ENCODE measurements at places on chromosomes 5 and 9.

GRCh38 chr5:62386824-62387223 lies 16.9 kb downstream of the DIMT1 start:
- DNase-seq, result no peak

DNA sequence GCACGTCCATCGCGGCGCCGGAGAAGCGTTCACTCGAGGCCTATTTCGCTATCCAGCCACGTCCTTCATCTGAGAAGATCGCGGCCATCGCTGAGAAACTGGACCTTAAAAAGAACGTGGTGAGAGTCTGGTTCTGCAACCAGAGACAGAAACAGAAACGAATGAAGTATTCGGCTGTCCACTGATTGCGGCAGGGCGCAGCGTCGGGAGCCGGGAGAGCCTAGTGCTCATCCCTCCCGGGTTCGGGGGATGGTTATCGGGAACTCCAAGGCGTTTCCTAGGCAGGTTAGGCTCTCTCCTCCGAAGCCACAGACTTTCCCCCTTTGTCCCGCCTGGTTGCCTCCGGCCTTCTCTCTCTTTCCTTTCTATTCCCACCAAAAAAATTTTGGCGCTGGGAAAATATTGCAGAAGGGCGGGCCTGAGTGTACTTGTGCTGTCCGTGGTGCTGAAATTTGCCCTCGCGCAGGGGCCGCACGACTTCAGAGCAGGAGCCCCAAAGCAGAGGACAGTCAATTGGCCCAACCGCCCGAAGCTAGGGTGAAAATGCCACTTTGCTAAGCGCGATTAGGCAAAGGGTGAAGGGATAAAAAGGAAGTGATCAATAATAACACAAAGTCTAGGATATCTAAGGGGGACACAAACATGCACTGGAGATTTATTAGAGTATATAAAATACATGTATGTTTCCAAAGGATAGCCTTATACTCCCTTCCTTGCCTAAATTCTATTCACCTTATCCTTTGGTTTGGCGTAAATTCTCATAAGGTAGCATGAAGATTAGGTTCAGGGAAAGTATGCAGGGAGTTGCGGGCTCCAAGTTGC lies 1.8 kb downstream of the POU4F3 start:
- no peak for DNase-seq

DNA sequence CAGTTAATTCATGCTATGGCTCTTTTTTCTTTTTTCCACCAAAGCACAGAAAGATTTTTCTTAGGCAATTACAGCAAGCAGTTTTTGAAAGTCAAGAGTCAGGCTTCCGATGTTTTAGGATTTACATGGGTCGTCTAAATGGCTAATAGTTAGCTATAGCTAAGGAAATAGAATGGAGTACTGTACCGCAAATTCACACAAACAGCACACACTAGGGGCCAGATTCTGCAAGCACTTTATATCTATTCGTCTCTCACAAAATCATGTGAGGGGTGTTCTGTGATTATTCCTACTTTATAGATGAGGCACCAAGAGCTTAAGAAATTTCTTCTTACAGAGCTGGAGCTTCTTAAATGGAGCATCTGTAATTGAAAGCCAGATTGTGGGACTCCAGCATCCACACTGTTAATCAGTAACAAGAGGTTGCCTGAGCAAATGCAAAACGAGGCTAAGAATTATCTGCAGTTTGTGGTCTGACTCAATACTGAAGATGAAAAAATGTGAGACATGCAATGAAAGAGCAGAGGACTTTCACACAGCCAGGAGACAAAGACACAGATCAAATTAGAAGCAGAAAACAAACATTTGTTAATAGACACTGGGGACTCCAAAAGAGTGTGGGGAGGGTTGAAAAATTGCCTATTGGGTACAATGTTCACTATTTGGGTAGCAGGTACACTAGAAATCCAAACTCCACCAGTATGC lies 62.7 kb upstream of the CTXN3 start:
- DNase-seq, result no peak

GRCh38 chr5:137296213-137296781 lies 202.8 kb downstream of the SPOCK1 start:
- peak; percentile 79 for DNase-seq

- DNase-seq, result no peak
Measured at GRCh38 chr5:43314724-43315123, 1.5 kb upstream of the HMGCS1 start.

DNA sequence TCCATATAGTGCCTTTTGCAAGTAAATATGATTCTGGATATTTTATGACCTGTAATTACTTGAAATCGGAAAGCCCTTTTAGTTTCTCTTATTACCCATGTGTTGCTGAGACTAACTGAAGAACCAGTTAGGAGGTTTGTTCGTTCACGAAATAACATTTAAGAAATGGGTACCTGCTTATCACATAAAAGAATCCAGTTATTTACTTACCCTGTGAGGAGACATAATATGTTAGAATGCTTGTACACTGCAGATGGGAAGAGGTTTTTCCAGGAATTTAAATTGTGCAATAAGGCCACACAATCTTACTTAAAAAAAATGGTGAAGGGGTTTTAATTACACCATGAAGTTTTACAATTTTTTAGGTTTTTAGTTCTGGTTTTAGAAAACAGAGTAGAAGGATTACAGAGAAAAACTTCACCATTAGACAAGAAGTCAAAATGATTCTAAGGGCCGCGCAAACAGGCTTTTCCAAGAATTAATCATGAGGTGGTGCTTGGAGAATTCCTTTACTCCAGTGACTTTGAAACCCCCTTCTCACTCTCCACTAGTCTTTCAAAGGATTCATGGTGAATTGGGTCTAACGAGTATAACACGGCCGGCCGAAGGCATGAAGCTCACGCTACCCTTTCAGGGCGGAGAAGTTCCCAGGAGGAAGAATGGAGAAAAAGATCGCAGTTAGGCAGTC lies 1.1 kb upstream of the PTGER4 start:
- DNase-seq, result no peak

DNA sequence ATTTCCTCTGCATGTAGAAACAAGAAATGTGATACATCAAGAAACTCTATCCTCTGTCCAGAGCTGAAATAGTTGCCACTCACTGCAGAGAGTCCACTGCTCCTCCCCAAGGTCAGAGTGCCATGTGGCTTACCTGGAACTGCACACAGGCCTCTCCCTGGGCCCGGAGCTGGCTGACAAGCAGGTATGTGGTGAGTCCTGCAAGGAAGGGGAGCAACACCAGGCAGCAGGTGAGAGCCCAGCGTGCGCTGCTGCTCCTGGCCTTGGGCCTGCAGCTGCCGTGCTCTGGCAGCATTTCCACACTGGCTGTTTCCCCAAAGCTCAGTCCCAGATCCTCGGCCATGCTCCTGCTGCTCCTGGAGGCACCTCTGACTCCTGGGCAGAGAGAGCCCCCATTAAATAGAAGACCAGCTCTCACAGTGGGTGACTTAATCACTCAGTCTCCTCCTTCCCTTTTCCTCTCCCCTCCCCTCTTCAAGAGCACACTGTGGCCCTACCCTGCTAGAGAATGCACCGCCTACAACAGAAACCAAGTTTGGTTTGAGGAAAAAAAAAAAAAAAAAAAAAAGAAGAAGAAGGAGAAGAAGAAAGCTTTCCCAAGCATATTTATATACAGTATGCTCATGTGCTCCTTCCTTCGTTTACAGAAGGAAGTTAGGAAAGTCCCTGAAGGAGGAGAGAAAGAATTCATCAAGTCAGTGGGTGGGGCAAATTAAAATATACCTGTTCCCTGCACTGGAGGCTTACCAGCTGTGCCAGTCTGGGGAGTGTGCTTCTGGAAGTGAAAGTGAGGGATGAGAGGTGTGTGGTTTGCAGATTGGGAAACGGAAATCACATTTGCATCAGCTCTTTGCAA lies at the start of gene TNFSF15:
TSS of gene TNFSF15 (minus strand) at position 370 of the 856 bp plus-strand sequence. CDS start at position 343, 27 bp downstream.
- DNase-seq, result peak; percentile 14

DNA sequence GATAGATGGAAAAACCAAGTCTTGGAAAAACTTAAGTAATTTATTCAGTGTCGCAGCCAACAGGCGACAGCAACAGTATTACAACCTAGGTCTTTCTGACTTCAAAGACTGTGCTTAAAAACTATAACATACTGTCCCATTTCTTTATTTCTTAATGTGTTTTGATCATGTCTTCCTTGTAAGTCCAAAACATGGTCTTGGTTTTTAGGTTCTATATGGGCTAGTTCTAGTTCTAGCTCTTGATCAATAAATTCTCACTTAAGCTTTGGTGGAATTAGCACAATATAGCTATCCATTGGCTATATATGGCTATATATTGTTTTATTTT lies 69.9 kb downstream of the IQGAP2 start:
- no peak for DNase-seq

DNA sequence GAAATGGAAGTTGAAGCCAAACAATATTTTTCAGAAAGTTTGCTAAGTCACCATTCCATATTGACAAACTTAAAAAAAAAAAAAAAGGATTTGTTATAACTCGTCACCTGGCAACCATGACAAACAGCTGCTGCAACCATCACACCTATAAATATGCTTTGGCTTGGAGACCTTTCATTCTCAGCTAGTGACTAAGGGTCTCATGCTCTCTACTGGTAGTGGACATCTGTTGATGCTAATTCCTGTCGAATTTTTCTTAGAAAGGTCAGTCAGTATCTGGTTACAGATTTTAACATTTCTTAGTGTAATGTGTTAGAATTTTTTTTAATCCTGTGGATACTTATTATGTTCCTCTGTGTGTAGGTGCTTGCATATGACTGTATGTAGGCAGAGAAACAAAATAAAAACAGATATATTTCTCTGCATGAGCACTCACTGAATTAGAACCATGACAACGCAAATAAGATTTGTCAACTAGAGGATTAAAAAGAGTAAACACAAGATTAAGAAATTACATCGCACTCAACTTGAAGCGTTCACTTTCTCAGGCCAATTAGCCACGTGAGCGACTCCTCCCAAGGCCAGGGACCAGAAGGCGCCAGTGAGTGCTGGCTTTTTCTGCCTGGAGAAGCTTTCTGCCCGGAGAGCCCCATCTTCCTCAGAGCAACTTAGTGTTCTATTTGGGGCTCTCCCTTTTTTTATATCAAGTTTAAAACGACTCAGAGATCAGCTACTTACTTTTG lies 27.0 kb upstream of the ZNF622 start:
- peak; percentile 90 for DNase-seq

GRCh38 chr9:123997665-123998277 lies 13.8 kb upstream of the LHX2 start:
- peak; percentile 24 for DNase-seq

DNA sequence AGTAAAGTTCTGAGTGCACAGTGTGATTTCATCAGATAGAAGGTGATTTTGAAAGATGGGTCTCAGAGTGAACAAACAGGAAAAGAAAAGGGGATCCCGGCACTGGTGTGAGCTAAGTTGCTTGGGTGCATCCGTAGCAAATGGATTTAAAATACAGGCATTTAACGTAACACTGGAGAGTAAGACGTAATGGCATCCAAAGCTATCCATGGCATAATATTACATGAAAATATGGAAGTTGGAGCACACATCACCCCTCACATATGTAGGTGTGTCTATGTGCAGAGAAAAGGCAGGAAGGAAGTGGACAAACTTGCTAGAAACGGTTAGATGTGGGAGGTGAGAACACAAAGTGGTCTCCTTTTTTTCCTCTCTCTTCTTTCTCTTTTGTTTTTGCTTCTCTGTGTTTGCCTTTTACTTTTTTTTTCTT lies 38.2 kb upstream of the SEMA4D start:
- DNase-seq, result no peak

DNA sequence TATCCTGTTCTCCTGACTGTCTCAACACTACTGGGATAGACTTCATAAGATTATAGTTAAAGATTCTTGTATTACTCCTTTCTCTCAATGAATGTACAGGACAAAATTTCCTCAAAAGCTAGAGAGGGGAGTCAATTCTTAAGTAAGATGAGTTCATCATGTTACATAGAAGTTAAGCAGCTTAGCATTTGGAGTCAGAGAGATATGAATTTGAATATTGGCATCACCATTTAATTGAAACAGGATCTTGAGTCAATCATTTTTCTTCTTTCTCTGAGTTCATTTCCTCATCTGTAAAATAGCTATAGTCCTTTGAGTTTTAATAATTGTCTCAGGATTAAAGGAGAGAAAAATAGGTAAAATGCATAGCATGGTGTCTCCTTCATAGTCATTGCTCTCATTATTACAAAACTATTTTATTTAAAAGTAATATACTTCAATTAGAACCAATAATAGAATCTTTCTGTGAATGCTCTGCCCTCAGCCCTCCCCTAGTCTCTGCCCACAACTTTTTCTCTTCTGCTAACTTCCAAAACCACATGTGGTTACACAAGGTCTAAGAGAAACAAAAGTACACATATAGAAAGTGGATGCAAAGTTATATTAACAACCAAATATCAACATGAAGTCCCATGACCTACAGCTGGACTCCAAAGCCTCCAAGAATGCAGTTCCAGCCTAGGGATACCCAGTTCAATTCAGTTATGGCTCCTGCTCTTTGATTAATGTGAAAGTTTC lies 265.6 kb downstream of the TLE1 start:
- DNase-seq, result no peak

DNA sequence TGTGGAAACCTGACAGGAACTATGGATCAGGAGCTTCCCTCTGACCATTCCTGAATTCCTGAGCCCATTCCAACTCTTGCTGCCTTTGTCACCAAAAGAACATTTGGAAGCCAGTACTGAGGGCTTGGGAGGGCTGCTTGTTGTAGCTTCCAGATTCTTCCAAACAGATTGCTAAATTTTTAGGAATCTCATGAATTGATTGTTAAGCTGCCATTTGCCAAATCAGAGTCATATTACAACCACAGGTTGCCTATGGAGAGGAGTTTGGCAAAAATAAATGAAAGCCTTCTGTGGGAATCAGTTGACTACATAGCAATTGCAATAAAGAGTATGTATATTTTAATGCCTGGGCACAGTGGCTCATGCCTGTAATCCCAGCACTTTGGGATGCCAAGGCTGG lies 39.2 kb upstream of the SLC28A3 start:
- DNase-seq, result no peak

DNA sequence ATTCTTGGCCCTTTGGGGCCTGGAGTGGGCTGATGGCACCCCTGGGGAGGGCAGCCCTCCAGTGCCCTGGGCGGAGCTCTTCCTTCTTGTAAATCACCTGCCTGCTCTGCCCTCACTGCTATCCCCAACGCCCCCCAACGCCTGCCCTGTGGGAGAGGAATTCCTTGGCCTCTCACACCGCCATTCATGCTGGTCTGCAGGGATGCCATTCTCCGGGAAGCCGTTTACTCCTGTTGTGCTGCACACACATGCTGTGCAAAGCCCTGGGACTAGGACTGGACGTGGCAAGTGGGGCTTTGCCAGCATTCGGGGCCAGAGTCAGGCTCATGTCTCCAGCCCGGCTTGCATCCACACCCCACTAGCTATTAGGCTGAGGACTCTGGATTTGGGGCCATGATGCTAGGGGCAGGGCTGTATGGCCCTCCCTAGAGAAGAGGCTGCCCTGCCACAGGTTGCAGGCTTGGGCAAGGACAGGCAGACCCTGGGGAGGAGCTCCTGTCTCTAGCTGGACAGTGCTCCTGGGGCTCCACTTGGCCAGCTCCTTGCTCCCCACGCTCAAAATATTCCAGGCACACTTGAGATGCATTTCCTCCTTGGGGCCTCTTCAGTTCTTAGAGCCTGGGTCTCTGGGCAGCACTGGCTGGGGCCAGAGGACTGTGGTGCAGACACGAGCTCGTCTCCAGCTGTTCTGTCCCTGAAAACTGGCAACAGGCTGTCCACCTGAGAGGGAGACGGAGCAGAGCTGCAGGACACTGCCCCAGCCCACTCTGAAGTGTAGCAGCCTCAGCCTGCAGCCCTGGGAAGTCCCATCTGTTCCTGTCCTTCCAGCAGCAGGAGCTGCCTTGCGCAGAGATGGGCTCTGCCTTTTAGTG lies 226.9 kb downstream of the CACNA1B start:
- no peak for DNase-seq

GRCh38 chr5:127096328-127096993 lies 23.2 kb upstream of the C5orf63 start:
- no peak for DNase-seq

GRCh38 chr5:54996466-54996865 lies 11.1 kb upstream of the ESM1 start:
- no peak for DNase-seq

GRCh38 chr9:96075111-96075510 lies 199.6 kb downstream of the ERCC6L2 start:
- DNase-seq, result no peak
